ENCODE measurements at places on chromosomes 2 and 18.

DNA sequence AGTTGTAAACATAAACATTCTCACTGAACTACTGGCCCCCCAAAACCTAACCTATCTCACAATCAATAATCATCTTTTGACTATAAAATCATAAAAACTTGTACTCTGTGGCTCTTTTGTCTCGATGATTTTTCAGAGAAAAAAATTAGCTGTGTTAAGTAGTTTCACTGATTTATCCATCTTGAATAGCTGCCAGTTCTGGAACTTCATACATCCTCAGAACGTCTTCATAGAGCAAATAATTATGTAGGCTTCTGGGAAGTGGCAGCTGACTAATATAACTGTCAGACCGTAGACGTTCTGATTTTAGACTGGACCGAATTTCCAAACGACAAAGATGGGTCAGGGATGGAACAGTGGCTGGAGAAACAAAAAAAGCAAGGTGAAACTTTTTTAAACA, 97.3 kb upstream of the CHAC2 start:
- peak; percentile 24 for DNase-seq

DNA sequence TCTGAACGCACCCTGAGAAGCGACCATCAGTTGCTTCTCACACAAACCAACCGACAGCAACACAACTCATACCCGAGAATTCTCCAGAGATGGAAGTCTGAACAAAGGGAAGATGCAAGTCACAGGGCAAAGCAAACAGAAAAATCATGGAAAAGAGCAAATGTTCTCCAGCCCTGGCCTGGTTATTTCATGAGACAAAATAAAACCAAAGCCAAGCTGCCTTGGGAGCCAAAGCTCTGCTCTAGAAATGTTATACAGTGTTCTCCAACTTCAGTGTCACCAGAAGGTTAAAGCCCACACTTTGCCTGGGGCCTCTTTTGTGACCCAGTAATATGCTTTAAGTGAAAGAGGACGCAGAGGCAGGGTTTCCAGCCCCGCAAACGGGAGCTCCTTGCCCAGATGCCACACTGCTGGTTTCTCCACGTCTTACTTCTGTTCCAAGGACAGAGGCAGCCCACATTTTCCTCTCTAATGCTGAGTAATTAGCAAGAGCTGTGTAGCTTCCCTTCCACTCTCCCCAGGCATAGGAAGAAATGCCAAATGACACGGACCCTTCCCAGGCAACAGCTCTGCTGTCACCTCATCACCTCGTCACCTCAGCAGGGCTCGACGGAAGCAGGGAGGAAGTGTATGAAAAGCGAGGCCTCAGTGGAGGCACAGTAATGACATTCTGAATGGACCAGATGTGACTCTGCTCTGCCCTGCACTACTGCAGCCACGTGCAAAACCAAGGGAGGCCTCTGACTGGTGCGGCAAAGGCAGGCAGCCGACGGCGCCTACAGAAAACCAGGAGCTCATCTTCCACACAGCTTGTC, 64.7 kb downstream of the FBXO15 start:
- DNase-seq, result no peak

- no peak for DNase-seq
Observed at GRCh38 chr2:164969909-164970690, 14.8 kb upstream of the SLC38A11 start.

DNA sequence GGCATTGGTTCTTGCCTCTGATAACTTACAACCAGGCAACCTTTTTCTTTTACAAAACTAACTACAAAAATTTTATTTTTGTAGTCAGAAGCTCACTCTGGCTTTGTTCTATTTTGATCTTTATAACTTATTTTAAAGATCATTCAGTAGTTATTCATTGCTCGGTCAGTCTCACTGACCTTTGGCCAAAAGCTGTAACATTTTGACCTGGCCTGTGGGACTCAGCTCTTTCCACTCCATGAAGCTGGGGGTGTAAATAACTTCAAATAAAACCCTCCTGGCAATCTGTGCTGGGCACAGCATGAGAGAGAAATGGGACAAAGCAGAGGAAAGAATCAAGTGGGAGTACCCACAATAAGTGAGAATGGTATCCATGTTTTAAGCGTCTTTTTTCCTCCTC, 380.7 kb downstream of the SETBP1 start:
- DNase-seq, result no peak

DNA sequence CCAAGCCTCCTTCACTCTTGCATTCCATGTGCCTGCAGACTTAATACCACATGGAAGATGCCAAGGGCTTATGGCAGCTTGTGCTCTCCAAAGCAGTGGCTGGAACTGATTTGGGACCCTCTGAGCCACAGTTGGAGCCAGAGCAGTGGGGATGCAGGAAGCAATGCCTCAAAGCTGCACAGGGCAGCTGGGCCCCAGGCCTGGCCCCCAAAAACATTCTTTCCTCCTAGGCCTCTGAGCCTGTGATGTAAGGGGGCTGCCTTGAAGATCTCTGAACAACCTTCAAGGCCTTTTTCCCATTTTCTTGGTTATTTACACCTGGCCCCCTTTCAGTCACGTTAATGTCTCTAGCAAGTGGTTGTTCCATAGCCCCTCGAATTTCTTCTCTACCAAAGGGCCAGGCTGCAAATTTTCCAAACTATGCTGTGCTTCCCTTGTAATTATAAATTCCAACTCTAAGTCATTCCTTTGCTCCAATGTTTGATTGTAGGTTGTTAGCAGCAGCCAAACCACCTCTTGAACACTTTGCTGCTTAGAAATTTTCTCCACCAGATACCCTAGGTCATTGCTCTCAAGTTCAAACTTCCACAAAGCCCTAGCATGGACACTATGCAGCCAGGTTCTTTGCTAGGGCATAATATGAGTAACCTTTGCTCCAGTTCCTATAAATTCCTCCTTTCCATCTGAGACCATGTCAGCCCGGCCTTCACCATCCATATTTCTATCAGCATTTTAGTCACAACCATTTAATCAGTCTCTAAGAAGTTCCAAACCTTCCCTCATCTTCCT, 245.0 kb upstream of the RBBP8 start:
- DNase-seq, result no peak

GRCh38 chr18:48024881-48025660, 94.6 kb upstream of the SMAD2 start:
- DNase-seq, result no peak

All from stromal cell of bone marrow (primary cell).